DND-41 (cell line): ENCODE measurements at places on chromosomes 12 and 14.
A peak's percentile ranks its signal among the peaks of the same experiment; 100 is the strongest.

DNA sequence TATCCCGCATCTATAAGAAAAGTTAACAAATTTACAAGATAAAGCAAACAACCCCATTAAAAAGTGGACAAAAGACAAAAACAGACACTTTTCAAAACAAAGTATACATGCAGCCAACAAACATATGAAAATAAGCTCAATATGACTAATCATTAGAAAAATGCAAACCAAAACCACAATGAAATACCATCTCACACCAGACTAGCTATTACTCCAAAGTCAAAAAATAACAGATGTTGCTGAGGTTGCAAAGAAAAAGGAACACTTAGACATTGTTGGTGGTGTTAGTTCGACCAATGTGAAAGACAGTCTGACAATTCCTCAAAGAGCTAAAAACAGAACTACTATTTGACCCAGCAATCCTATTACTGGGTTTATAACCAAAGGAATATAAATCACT lies 968.6 kb upstream of the USP15 start:
- H3K27ac ChIP-seq = no peak overlapping the region
- H3K4me3 ChIP-seq = no peak overlapping the region
- H3K4me1 ChIP-seq = no peaks in the 10 kb centered on the region

DNA sequence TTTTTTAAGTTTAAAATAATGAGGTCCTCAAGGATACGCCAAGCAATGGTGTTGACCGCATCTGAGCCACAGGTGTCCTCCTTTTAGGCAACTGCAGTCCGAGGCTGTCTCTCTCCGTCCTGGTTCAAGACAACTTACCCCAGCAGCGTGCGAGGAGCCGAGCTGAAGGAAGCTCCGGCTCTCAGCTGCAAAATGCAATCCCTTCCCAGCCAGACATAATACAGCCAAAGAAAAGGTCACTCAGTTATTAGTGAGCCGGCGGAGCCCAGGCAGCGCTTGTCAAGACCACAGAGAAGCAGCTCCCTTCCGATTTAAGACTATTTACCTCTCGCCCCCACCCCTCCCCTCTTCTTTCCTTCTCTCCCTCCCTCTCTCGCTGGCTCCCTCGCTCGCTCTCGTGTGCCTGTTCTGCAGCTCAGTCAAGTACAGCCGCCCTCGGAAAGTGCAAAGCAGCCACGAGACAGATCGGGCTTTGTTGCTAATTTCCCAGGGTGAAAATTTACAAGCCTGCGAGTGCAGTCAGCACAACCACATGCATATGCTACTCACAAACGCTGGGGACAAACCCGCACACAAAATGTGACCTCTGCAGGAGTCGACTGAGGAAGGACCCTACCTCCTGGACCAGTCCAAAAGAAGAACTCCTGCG lies 363 bp upstream of the LMO3 start:
- no peak for DNase-seq
- no peak overlapping the region for H3K4me3 ChIP-seq
- H3K27me3 ChIP-seq = no peaks in the 10 kb centered on the region
- no peak overlapping the region for H3K27ac ChIP-seq

GRCh38 chr12:50933459-50934124 lies 18.8 kb upstream of the HIGD1C start:
- H3K4me1 ChIP-seq = peaks cover 17% of the 10 kb centered on the region
- no peak overlapping the region for H3K4me3 ChIP-seq
- no peaks in the 10 kb centered on the region for H3K27me3 ChIP-seq
- H3K36me3 ChIP-seq = peaks cover 6% of the 10 kb centered on the region; the same call in 1 of the 2 replicates

- H3K36me3 ChIP-seq = peaks cover 67% of the 10 kb centered on the region
- no peaks in the 10 kb centered on the region for H3K27me3 ChIP-seq
- no peak overlapping the region for H3K27ac ChIP-seq
- no peaks in the 10 kb centered on the region for H3K4me1 ChIP-seq
- H3K4me3 ChIP-seq = no peak overlapping the region
These were observed 17.2 kb upstream of the OAS2 start for GRCh38 chr12:112961074-112961473.

DNA sequence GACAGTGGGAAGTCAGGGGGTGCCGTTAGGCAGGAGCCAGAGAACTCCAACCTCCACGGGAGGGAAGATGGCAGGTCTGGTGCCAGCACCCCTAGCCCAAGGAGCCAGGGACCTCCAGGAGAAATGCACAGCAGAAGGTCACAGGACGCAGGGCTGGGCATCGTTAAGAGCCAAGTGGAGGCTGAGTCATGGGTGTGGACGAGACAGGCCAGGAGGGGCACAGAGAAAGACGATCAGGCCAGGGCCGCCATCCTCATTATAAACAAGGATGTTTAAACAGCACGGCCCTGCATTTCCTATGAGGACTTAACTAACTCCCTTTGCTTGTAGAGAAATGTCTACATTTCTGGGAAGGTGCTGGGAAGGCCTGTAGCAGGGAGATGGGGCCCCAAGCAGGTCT lies 77.9 kb upstream of the FZD10 start:
- no peak overlapping the region for H3K27ac ChIP-seq
- DNase-seq = no peak
- peaks cover 24% of the 10 kb centered on the region for H3K4me1 ChIP-seq
- no peaks in the 10 kb centered on the region for H3K27me3 ChIP-seq
- H3K4me3 ChIP-seq = no peak overlapping the region

DNA sequence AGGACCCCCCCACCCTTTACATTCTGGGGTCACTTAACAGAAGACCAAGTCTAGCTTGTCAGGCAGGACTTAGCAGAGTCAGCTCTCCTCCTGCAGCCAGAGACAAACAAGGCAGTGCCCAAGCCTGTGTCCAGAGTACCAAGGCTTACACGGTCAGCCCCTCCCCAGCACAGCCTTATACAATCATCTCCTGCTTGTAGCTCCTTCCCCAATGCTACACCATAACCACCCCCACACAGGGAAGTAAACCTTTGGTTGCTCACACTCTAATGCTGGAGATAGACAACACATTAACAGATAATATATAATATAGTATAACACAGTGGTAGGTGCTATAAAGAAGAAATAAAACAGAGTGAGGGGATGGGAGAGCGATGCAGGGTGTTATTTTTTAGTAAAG lies 175.4 kb upstream of the PWP1 start:
- H3K4me3 ChIP-seq = no peak overlapping the region
- no peaks in the 10 kb centered on the region for H3K4me1 ChIP-seq
- H3K27ac ChIP-seq = no peak overlapping the region
- DNase-seq = no peak

DNA sequence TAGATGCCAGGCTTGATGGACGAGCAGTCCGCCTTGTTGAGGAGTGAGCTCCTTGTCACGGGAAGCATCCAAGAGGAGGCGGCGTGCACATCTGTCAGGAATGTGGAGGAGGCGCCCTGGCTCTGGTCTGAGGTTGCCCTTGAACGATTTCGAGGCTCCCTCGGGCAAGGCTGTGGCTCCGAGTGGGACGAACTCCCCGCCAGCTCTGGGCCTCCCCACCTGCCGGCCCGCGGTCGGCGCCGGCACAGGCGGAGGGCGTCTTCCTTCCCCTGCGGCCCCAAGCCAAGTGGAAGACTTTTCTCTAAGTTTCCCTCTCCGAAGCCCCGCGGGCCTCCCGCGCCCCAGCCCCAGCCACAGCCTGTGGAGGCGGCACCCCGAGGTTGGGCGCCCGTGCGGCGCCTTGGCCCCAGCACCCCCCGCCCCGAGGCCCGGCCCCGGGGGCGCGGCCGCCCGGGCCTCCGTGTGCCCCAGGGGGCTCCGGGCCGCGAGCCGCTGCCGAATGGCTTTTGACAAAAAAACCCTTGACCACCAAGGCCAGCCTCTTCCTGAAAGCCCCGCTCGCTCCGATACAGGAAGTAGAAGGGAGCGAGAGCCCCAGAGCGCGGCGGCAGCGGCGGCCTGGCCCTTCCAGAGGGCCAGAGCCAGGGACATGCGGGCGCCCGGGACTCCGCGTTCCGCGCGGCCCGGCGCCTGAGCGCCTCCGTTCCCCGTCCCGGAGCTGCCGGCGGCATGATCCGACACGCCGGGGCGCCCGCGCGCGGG lies at the start of gene RIN3:
Gene RIN3 (plus strand): TSS at position 578 of the 762 bp plus-strand sequence. CDS start 152 bp downstream, at position 730.
- no peaks in the 10 kb centered on the region for H3K36me3 ChIP-seq
- H3K27ac ChIP-seq = no peak within 1 kb of the TSS
- H3K4me3 ChIP-seq = no peak within 1 kb of the TSS
- H3K27me3 ChIP-seq = no peaks in the 10 kb centered on the region
- no peak for DNase-seq
- no peaks in the 10 kb centered on the region for H3K4me1 ChIP-seq

GRCh38 chr12:6916426-6917200 lies 2.2 kb downstream of the ENO2 start:
- H3K4me3 ChIP-seq = 0 out of 2 replicates have a peak overlapping the region, but pooled peaks have one; percentile 7
- peaks cover 51% of the 10 kb centered on the region for H3K36me3 ChIP-seq
- DNase-seq = no peak
- peaks cover 38% of the 10 kb centered on the region for H3K4me1 ChIP-seq

DNA sequence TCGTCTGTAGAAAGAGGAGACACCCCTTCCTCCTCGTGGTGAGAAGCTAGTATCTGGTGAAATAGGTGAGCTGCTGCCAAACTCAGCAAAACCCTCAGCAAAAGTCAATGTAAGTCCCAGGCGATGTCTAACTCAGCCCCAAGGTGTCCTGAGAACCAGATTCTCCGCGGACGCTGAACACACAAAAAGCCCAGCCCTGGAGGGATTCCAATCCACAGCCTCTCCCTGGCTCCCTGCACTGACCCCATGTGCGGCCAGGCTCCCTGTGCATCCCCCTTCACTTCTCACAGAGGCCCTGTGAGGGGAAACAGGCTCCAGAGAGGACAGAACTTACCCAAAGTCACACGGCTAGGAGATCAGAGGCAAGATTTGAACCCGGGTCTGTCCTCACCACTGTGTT lies 81.5 kb downstream of the NINJ2 start:
- H3K27ac ChIP-seq = no peak overlapping the region
- H3K36me3 ChIP-seq = no peaks in the 10 kb centered on the region
- H3K27me3 ChIP-seq = no peaks in the 10 kb centered on the region
- H3K4me3 ChIP-seq = no peak overlapping the region

DNA sequence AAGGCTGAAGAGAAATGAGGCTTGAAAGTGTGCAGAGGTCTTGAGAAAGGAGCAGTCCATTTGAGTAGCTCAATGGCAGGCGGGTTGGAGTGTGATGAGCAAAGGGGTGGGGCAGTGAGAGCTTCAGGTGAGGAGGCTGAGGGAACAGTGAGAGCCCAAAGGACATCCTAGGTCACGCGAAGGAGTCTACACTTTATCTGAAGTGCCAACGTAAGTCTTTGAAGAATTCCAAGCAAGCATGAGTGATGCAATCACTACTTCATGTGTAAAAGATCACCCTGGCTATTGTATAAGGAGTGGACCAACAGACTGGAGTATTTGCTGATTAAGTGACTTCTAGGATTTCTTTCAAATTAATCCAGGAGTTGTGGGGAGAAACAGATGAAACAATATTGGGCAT lies 159.9 kb upstream of the HIF1A start:
- no peaks in the 10 kb centered on the region for H3K4me1 ChIP-seq
- no peak overlapping the region for H3K4me3 ChIP-seq
- no peak for DNase-seq
- H3K36me3 ChIP-seq = peaks cover 98% of the 10 kb centered on the region
- H3K27ac ChIP-seq = no peak overlapping the region; the same call in 1 of the 2 replicates

DNA sequence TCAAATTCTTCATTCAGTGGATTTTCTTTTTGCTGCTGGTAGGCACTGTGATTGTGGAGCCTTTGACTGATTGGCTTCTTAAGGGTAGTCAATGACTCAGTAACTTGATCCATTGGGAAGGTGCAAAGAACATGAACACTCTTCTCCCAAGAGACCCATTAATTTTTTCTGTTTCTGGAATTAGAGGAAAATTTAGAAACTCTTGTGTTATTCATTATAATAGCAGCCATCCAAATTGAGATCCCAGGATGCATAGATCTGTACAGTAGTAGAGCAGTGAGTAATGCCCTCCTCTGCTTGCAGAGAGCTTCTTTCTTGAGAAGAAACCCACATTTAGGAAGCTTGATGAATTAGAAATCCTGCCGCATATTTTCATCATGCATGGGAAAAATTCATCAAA lies 63.9 kb downstream of the MYRFL start:
- no peaks in the 10 kb centered on the region for H3K4me1 ChIP-seq
- no peak for DNase-seq
- peaks cover 9% of the 10 kb centered on the region for H3K27me3 ChIP-seq
- no peaks in the 10 kb centered on the region for H3K36me3 ChIP-seq

DNA sequence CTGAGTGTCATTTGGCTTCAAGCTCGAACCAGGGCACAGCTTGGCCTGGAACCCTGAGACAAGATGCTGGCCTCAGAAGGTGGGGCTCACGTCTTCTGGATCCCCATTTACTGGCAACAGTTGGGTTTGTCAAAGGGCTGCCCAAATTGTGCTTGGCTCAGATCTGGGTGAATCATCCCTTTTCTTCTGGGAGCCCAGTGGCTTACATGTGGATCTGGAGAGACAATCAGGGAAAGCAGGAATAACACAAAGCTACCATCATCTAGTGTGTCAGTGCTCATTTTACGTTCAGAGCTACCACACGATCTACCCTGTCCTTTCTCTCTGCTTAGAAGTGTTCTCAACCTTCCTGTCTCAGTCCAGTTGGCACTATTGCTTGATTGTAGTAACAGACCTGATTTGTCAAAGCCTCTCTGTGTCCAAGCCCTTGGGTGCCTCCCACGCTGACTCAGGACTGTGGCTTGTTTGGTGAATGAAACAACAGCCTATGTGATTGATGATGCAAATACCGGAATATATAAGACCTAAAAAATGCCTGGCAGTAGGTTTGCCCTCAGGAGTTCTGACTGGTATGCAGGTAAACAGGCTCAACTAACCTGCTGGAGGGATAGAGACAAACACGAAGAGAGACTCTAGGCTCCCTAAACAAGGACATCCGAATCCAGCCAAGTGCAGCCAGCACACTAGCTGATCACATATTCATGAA lies 974.3 kb downstream of the VRK1 start:
- no peaks in the 10 kb centered on the region for H3K36me3 ChIP-seq
- H3K27me3 ChIP-seq = no peaks in the 10 kb centered on the region
- H3K4me1 ChIP-seq = peaks cover 19% of the 10 kb centered on the region

- H3K27ac ChIP-seq = no peak overlapping the region
- DNase-seq = peak; percentile 47
- H3K27me3 ChIP-seq = no peaks in the 10 kb centered on the region
- no peak overlapping the region for H3K4me3 ChIP-seq
These were observed 16.4 kb downstream of the LRCOL1 start for GRCh38 chr12:132593938-132594358.

- DNase-seq = no peak
- no peak overlapping the region for H3K27ac ChIP-seq
- H3K4me3 ChIP-seq = no peak overlapping the region
- no peaks in the 10 kb centered on the region for H3K4me1 ChIP-seq
- H3K27me3 ChIP-seq = no peaks in the 10 kb centered on the region
These were observed 115.9 kb downstream of the FGD4 start for GRCh38 chr12:32515137-32515873.

- H3K4me3 ChIP-seq = no peak overlapping the region
- H3K36me3 ChIP-seq = no peaks in the 10 kb centered on the region
- H3K27me3 ChIP-seq = no peaks in the 10 kb centered on the region
- no peaks in the 10 kb centered on the region for H3K4me1 ChIP-seq
- no peak for DNase-seq
These were observed 185.6 kb downstream of the EPS8 start for GRCh38 chr12:15603474-15604085.

GRCh38 chr12:31471823-31472222 lies 119.1 kb downstream of the DENND5B start:
- H3K4me3 ChIP-seq = no peak overlapping the region
- DNase-seq = peak; percentile 67
- no peaks in the 10 kb centered on the region for H3K27me3 ChIP-seq
- peak overlapping the region; percentile 4; the same call in 1 of the 2 replicates for H3K27ac ChIP-seq
- no peaks in the 10 kb centered on the region for H3K36me3 ChIP-seq
